Trophoblast cell (in vitro differentiated cells and primary cell): ENCODE measurements at places on chromosomes 6 and 20.

DNA sequence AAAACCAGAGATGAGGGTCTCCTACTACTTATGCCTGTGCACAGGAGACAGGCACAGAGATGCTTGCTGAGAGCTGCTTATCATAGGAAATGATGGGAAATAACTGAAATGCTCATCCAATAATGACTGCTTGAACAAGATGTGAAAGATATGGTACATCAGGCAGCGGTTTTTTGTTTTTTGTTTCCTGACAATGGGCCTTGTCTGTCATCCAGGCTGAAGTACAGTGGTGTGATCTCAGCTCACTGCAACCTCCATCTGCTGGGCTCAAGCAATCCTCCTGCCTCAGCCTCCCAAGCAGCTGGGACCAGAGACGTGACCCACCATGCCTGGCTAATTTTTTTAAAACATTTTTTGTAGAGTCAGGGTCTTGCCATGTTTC, 1.2 kb upstream of the RIPOR3 start:
- no peak overlapping the region for H3K27ac ChIP-seq
- peaks cover 9% of the 10 kb centered on the region for H3K4me1 ChIP-seq
- no peaks in the 10 kb centered on the region for H3K36me3 ChIP-seq
- H3K4me3 ChIP-seq, result no peak overlapping the region

GRCh38 chr6:30877419-30878262, 6.7 kb upstream of the DDR1 start:
- peaks cover 18% of the 10 kb centered on the region for H3K4me1 ChIP-seq
- H3K36me3 ChIP-seq, result no peaks in the 10 kb centered on the region
- peak; percentile 94 for DNase-seq
- no peak overlapping the region for H3K4me3 ChIP-seq
- no peak overlapping the region for H3K27ac ChIP-seq

GRCh38 chr6:27407153-27407814, 18.7 kb downstream of the ZNF391 start:
- H3K4me1 ChIP-seq, result no peaks in the 10 kb centered on the region
- no peaks in the 10 kb centered on the region for H3K36me3 ChIP-seq
- H3K27me3 ChIP-seq, result no peaks in the 10 kb centered on the region

GRCh38 chr6:85421181-85421580, 28.7 kb upstream of the NT5E start:
- no peak for DNase-seq
- no peak overlapping the region for H3K27ac ChIP-seq

- no peaks in the 10 kb centered on the region for H3K27me3 ChIP-seq
- H3K4me3 ChIP-seq, result no peak overlapping the region
- peaks cover 16% of the 10 kb centered on the region for H3K4me1 ChIP-seq
- no peak for DNase-seq
- H3K27ac ChIP-seq, result no peak overlapping the region
- no peaks in the 10 kb centered on the region for H3K36me3 ChIP-seq
These were observed 11.2 kb upstream of the FRMD1 start for GRCh38 chr6:168090064-168090690.
